ENCODE measurements at places on chromosomes 4 and X. TPM values are rescaled to one million over a fixed set of nuclear protein-coding genes. Genes with fewer than 3 reads are reported as not detected.

The RHOH gene
- not detected for total RNA-seq

DNA sequence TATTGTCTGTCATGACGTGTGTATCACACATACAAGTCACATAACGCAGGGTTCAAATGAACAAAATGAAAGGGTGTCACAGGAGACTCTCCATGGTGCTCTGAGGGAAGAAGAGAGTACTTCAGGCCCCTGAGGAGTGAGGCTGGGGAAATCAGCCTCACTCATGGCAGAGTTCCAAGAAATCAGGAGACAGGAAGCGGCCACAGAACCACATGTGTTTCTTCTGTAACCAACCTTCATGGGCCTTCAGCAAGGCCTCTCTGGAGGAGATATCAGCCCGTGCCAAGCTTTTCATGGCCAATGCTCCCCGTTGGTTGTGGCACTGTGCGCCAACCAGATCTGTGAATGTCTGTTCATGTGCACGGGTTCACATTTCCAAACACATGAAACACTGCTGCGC, 76.0 kb downstream of the NAT8L start:
- DNase-seq, result peak; percentile 5

The RBMXL3 gene
- total RNA-seq, result not detected

- DNase-seq, result no peak
Measured at GRCh38 chr4:66554826-66555225, 884.5 kb upstream of the EPHA5 start.

The TRIM2 gene
- 46.6 TPM for total RNA-seq

DNA sequence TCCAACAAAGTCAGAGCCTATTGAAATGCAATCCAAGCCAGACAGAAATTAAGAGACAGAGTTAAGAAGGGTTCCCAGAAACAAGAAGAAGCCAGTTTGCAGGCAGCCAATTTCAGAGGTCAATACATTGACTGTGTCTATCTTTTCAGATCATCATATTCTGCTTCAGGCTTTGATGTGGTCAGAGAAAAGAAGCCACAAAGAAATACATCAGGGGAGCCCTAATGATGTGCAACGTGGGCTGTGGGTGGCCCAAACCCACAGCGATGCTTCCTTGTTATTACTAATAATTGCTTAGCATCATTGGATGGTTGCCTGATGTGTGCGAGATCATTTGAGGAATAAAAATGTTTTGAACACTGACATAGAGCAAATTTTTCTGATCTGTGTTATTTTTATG, 99.0 kb upstream of the DUSP21 start:
- no peak for DNase-seq

The SLITRK2 gene
- total RNA-seq, result not detected

DNA sequence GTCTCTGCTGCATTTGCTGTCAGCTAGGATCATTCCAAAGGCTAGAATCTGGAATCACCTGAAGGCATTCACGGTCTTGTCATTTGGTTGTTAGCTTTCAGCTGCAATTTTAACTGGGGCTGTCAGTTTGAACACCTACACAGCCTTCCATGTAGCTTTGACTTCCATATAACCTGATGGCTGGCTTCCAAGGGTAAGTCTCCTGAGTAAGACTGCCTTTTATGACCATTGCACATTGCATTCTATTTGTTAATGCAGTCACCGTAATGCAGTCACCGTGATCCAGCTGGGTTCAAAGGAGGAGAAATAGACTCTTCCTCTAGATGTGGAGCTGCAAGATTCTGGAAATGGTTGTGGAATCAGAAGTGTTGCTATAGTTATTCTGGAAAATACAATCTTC, 1284.2 kb downstream of the ADGRL3 start:
- no peak for DNase-seq

The DUSP9 gene
- 9.0 TPM for total RNA-seq

The GPC4 gene
- total RNA-seq, result 2.4 TPM

The DIAPH2 gene
- 3.9 TPM for total RNA-seq

The CFAP99 gene
- not detected for total RNA-seq

The SERPINA7 gene
- not detected for total RNA-seq

GRCh38 chrX:117274965-117275364, 812.2 kb upstream of the CT83 start:
- DNase-seq, result no peak

DNA sequence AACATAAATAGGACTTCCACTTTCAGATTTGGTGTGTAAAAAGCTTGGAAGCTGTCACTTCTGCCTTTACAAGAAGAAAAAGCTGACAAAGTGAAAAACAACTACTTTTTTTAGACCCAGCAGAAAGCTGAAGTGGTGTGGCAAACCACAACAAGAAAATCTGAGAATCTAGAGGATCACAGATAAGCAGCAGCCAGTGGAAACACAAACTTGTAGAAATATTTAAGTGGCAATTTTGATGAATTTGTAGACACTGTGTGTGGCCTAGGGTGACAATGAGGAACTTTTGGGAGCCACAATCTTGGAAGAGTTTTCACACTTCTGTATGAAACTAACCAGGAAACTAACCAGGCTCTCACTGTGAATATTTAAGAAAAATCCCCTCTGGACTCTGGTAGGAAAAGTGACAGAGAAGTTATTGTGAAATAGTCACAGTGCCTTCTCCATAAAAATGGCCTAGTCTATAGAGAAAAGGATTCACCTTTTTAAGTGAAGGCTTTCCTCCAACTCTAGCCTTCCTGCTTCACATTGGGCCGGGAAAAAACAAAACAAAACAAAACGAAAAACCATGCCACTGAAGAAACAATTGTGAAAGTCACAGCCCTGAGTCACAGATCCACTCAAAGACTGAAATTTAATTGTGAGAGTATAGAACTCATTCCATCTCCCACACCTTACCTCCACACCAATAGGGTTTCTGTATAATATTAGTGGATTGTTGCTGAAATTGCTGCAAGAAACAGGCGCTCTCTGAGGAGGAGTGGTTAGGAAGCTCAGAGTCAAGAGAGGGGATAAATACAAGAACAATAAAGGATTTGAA, 26.7 kb upstream of the GUCY1A1 start:
- no peak for DNase-seq

The SLC10A4 gene
- total RNA-seq, result not detected

DNA sequence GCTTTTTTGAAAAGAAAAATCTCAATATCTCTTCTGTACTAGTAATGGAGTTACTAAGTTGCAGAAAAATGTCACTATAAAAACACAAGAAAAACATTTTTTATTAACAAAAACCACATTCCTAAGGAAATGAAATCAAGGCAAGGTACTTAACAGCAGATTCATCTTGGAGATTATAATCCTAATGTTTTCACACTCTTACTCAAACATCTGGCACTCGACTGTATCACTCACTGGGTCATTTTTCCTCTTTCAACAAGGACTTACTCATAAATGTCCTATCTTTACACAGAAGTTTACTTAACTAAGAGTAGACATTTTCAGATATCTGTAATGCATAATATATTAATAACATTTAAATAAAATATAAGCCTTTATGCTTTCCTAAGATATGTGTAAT, 216.6 kb downstream of the NR3C2 start:
- no peak for DNase-seq

DNA sequence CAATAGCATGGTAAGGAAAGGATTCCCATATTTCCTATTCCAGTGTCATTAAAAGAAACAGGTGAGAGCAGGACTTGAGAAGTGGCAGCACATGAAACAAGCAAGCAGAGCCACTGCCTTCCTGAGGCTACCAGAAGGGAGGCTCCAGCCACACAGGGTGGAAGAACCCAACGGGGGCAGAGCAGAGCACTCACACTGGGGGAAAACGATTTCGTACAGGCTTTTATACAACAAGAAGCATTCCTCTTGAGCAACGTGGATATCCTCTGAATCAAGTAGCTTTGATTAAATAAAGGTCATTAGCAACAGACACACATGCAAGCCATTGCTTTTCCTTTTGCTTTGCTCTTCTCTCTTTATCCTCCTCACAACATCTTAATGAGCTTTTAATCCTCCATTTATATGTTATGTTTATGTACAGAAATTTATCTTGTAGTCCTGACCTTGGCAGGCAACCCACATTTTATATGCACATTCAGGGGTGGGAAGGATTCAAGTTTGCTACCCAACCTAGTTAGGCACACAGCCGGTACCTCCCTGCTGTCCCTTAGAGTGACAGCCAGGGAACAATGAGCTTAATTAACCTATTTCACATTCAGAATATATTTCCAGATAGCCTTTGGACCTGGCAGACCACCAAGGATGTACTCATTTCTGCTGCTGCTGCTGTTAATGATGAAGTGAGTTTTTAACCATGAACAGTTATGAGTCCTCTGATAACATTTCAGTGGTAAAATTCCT, 202.1 kb downstream of the ARHGAP24 start:
- peak; percentile 16 for DNase-seq

GRCh38 chr4:72302981-72303704, 265.9 kb downstream of the ADAMTS3 start:
- peak; percentile 6 for DNase-seq

The FAM114A1 gene
- 85.3 TPM for total RNA-seq

DNA sequence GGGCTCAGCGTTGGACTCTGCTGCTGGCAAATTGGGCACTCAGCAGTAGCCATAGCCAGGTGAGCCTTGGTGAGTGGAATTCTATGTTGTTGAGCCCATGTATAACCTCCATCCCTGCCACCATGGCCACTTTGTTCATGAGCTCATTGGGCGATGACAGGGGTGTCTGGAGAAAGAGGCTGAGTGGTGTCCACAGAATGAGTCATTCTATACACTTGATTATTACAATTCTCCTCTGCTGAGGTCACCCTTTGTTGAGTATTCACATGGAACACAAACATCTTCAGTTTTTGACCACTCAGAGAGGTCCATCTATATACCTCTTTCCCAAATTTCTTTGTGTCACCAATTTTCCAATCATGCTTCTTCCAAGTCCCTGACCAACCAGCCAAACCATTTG, 1341.7 kb downstream of the PCDH7 start:
- no peak for DNase-seq

The TNMD gene
- not detected for total RNA-seq

DNA sequence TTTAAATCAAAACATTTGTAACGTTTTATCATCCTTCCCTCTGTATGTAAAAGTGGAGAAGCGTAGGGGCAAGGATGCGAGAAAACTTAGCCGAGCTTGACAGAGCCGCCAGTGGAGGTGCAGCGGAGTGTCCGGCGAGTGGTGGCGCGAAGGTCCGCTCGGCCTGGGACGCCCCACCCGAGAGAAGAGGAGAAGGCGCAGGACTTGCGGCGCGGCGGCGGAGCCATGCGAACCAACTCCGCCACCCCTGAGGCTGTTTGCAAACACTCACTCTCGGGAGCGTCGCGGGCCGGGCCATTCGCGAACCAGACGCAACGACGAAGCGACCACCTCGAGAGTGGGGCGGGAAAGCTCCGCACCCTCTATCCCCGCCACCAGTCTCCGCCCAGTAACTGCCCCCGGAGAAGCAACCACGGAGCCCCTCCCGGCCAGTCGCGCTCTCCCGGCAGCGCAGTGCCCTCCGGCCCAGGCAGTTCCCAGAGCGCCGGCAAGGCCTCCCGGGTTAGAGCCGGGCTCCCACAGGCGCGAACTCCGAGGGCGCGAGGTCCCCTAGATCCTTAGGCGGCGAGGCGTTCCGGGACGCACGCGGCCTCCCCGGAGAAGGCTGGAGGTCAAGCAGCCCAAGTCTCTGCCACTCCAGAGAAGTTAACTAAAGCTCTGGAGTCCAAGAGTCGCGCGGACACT, 2.3 kb upstream of the MAB21L2 start:
- DNase-seq, result no peak

The NXF2 gene
- total RNA-seq, result not detected

The DDX60 gene
- total RNA-seq, result 6.8 TPM
